ENCODE measurements at places on chromosomes 4 and X.

GRCh38 chrX:110402850-110403221 is 44.2 kb downstream of the RTL9 start:
- DNase-seq: no peak

DNA sequence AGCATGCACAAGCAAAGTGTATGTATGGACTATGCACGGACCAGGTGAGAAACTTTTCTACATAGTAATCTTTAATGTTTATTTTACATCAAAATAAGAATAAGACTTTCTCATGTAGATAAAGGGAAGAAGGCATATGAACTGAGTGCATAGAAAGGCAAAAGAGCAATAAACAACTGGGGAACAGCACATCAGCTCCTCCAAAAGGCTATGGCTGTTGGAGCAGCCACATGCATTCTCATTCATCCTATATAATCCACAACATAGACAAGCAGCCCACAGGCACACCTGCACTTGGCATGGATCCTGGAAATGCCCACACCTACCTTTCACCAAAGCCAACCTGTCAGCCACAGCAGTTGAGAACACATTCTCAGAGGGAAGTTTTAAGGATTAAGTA is 586.9 kb upstream of the INTU start:
- no peak for DNase-seq

GRCh38 chrX:111282991-111283390 is 12.7 kb upstream of the CAPN6 start:
- no peak for DNase-seq

GRCh38 chr4:118114720-118115119 is 80.4 kb downstream of the NDST3 start:
- no peak for DNase-seq

DNA sequence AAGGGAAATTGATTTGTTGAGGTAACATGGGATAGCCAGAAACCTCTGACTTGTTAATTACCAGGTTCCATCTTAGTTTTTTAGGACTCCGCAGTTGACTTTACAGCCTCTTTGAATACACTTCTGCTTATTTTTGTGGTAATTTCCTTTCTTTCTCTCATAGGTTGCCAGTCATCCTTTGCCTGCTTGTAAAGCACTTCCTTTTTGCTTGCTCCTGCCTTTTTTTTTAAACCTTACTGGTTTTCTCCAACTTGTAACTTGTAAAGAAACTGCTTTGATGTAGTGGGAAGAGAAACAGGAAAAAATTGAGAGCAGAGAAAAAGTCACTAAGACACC is 2.6 kb downstream of the PGK1 start:
- no peak for DNase-seq

All from stimulated activated CD8-positive, alpha-beta memory T cell treated with anti-CD3 and anti-CD28 coated beads, Interleukin-7, amount 100 ng/mL, for 1 hour (primary cell).